ENCODE measurements at places on chromosomes 11 and 22. TPM values are rescaled to one million over a fixed set of nuclear protein-coding genes. Genes with fewer than 3 reads are reported as not detected.

The SEZ6L gene
- total RNA-seq: 51.8 TPM

The POLR2F gene
- 26.9 TPM for total RNA-seq

The PATE4 gene
- not detected for total RNA-seq

The TRIM49D2 gene
- not detected for total RNA-seq

The UBQLNL gene
- under 0.01 TPM for total RNA-seq

The TPH1 gene
- 0.41 TPM for total RNA-seq

The TMEM25 gene
- total RNA-seq: 27.3 TPM

The CTTN gene
- 91.7 TPM for total RNA-seq

The PC gene
- total RNA-seq: 13.0 TPM

The CALCA gene
- total RNA-seq: not detected

The KCNQ1 gene
- under 0.01 TPM for total RNA-seq

The POU2AF2 gene
- not detected for total RNA-seq

The SSTR3 gene
- 0.41 TPM for total RNA-seq

The KCNJ1 gene
- total RNA-seq: not detected

The LINC01488 gene
- not detected for total RNA-seq

The LMO2 gene
- total RNA-seq: 17.1 TPM

The DDTL gene
- 3.7 TPM for total RNA-seq

The C11orf16 gene
- not detected for total RNA-seq

The C11orf86 gene
- not detected for total RNA-seq

The IZUMO1R gene
- total RNA-seq: not detected

The NXPE2 gene
- 0.82 TPM for total RNA-seq

The ETS1 gene
- total RNA-seq: 9.8 TPM

The FAM111B gene
- total RNA-seq: 2.9 TPM

Measured in frontal cortex (tissue), 4 donors.